Inflammatory macrophage (primary cell): ENCODE measurements at places on chromosomes 6 and 20.
A peak's percentile ranks its signal among the peaks of the same experiment; 100 is the strongest.

DNA sequence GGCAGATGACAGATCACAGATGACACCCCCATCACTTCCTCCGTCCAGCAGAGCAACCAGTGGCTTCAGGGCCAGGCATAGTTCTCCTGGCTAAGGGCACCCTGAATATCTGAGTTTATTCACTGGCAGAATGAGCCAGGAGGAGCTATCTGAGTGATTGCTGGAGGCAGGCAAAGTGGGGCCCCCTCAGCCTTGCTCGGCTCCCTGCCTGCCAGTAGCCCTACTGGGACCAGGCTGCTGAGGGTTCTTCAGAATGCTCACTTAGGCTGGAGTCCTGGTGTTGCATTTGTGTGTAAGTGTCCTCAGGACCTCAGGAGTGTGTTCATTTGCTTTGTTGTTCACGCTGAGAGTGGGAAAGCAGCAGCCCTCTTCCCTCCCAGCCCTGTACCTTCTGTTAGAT is 31.2 kb downstream of the CHMP4B start:
- DNase-seq: no peak

DNA sequence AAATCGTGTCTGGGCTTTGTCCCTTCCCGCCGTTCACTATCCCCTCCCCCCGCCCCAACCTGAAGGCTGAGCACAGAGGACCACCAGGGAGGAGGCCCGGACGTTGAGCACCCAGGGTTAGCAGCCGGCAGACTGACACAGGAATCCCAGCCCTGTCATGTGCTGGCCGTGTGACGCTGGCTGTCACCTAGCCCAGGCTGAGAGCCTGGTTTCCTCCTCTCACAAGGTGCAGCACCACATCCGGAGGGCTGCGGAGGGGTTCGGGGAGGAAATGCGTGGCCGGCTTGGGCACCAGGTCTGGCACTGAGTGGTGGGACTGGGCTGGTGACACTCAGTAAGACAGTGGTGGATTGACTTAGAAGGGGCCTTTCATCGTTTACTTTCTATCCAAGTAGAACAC is 4.6 kb upstream of the LSM14B start:
- DNase-seq: no peak

GRCh38 chr6:27053738-27054137 is 193.8 kb upstream of the PRSS16 start:
- no peak for DNase-seq

- no peak for DNase-seq
These were observed 586.3 kb downstream of the HTR1B start for GRCh38 chr6:76876922-76877553.

GRCh38 chr6:46909371-46909770 is 12.4 kb downstream of the ADGRF5 start:
- no peak for DNase-seq

DNA sequence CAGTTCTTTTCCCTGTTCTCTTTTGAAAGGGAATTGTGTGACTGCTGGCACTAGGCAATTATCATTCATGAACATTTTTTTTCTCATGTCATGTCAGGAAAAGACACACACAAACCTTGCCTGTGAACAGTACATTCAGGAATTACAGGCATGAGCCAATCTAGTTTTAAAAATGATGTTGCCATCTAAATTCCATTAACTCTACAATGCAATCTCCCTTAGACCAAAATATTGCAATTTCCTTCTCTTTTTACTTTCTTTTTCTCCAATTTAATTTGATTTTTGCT is 127.5 kb upstream of the STMND1 start:
- no peak for DNase-seq

DNA sequence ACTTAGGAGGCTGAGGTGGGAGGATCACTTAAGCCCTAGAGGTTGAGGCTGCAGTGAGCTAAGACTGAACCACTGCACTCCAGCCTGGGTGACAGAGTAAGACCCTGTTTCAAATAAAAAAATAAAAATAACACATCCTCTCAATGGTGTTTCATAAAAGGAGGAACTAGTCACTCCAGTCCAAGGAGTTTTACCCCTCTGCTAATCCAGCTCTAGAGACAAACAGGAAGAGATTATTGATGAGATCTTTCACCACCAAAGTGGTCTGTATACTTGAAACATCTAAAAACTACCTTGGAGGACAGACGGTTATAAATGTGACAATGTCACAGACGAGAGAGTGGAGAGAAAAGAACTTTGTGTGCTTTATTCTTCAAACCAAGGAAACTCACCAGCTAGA is 58.2 kb downstream of the PIGU start:
- no peak for DNase-seq

GRCh38 chr20:42611423-42611822 is 578.3 kb downstream of the PTPRT start:
- DNase-seq: no peak

GRCh38 chr20:35254448-35254999 is 23.4 kb downstream of the MMP24OS start:
- no peak for DNase-seq

GRCh38 chr6:154615483-154616025 is 105.1 kb upstream of the CNKSR3 start:
- no peak for DNase-seq

DNA sequence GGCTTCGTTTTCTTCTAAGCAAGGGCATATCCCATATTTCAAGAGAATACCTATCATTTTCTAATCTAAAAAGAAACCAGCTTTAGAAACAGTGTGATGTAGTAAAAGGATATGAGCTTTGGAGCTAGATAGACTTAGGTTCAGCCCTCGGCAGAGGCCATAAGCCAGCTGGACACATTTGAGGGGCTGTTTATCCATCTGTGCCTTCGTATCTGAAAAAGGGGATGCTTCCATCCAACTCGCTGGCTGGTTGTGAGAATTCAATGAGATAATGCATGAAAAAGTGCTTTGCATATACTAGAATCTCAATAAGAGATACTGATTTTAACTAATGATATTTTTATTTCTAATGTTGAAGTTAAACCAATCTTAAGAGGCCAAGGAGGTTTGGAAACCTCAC is 58.0 kb downstream of the PRL start:
- DNase-seq: no peak

DNA sequence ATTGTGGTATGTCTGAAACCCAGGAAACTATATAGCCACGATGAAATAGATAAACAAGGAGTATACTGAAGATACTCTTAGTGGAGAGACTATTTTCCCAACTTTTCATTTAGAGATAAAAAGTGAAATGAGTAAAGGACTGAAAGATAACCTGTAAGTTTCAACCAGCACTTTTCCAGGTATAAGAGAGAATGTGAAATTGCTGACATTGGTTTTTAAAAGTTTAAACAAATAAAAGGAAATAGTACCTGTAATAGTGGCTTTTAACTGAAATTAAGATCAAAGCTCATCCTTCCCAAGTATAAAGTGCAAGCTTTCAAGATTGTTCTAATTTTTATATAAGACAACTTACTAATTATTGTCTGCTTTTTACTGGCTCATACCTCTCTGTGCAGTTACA is 130.2 kb upstream of the CCN2 start:
- no peak for DNase-seq

- DNase-seq: no peak
These were observed 58.3 kb downstream of the LAMP5 start for GRCh38 chr20:9572670-9573069.

GRCh38 chr20:5096463-5096862 is 23.3 kb downstream of the PCNA start:
- DNase-seq: no peak

- DNase-seq: no peak
These were observed 41.6 kb upstream of the LYRM2 start for GRCh38 chr6:89680150-89680549.

- DNase-seq: no peak
These were observed 37.2 kb downstream of the SYNJ2 start for GRCh38 chr6:158018851-158019361.

DNA sequence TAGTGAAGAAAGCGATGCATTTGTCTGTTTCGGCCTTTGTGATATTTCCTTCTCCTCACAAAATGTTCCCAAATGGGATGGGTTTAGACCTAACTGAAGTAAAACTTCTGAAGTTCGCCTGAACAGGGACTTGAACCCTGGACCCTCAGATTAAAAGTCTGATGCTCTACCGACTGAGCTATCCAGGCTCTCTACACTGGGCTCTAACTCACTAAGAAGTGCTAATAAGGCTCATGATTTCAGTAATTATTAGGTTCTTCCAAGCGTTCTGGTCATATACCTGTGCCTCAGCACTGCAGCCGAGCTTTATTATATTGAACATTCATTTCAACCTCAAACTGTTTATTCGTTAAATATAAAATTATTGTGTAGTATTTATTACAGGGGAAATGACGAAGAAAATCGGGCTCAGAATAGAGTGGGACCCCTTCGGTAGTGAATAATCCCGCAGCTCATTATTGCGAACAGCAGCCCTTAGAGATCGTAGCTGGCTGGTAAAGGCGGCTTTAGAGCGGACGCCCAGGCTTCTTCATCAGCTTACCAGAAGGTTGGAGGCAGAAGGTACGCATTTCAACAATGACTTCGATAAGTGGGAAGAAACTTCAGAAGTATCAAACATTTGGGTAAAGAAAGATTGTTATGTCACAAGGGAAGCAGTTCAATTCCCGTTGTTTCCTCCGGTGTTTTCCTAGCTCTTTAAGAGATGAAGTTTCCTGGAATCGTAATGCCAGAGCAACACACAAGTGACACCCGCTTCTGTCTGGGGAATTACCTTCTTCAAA is 119.0 kb upstream of the ZNF184 start:
- no peak for DNase-seq

DNA sequence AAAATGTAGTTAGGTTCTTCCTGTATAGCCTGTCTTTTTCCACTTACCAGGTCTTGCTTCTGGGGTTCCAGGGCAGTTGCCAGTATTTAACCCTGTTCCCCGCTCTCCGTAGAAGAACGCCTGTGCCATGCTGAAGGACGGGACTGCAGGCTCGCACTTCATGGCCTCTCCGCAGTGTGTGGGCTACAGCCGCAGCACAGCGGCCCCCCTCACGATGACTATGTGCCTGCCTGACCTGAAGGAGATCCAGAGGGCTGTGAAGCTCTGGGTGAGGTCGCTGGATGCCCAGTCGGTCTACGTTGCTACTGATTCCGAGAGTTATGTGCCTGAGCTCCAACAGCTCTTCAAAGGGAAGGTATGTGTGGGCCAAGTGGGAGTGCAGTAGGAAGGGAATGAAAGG is 23.0 kb downstream of the POFUT1 start:
- DNase-seq: no peak

DNA sequence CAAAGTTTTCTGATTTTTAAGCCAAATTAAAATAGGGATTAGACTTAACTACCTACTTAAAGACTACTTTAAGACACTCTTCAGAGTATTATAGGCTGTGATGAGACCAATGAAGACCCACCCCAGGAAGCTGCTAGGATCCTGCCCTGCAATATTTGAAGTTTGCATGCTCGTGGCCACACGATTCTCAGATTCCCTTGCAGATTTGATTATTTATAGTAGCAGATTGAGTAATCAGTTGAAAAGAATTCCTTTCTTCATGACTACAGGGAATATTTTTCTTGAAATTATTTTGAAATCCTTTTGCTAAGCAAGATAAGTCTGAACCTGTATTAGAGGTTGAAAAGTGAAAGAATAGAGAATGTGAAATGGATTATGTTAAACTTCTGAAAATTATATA is 122.3 kb downstream of the B3GAT2 start:
- DNase-seq: no peak

- no peak for DNase-seq
These were observed at the start of gene PDE10A for GRCh38 chr6:165662749-165663376. PDE10A (minus strand) TSS chr6:165663241; CDS start chr6:165662811, 430 bp downstream.

DNA sequence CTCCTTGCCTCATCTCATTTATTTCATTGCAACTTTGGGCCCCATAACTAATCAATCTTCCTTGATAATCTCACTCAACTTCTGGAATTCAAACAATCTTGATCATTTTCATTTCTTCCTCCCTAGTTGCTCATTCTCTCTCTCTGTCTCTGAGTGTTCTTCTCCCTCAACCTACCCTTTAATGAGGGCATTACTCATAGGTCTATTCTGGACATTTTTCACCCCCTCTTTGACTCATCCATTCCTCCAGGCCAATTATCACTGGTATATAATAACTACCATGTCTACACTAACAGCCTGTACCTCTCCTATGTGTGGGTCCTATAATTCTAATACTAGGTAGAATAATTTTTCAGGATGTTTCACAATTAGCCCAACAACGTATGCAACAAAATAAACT is 78.8 kb downstream of the COL21A1 start:
- DNase-seq: no peak

GRCh38 chr6:44255871-44256774 is 1.2 kb downstream of the SLC35B2 start:
- no peak for DNase-seq

DNA sequence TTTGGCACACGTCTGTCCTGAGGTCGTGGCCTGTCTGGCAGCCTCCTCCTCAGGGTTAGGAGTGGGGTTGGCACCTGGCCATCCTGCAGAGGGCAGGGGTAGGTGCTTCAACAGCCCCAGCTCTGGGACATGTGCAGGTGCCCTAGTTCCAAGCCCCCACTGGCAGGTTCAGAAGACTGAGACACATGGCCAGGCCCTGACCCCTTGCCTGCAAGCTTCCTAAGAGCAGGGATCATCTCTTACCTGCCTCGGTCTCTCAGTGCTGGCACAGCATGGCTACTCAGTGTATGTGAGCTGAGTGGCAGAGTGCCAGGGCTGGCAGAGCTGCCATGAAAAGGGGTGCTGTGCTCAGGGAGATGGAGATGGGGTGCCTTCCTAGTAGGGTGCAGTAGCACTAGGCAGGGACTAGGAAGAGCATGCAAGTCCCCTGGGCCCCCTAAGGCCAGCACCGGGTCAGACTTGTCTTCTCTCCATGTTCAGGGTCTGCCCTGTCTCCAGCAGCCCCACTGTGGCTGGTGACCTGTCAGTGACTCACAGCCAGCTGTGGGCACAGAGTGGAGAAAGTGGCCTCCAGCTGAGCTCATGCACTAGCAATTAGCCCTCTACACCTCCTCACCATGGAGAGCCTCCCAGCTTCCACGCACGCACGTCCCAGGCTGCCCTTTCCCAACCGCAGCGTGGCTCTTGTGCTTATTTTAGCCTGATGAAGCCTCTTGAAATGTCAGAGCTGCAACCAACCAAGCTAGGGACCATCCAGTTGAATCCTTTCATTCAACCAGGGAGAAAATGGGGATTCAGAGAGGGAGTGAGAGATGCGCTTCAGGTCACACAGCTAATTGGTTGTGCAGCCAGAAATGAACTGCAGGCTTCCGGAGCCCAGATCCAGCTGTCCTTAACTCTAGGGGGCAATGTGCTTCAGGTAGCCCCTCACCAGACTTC is 116.6 kb downstream of the MRPL14 start:
- DNase-seq: peak; percentile 58

- DNase-seq: no peak
These were observed 285.4 kb upstream of the CHD6 start for GRCh38 chr20:41903586-41903985.

GRCh38 chr6:14804001-14804784 is 441.7 kb upstream of the JARID2 start:
- peak; percentile 60 for DNase-seq
